Gastroesophageal sphincter (tissue), 4 donors: ENCODE measurements at places on chromosomes 2 and 18. TPM values are rescaled to one million over a fixed set of nuclear protein-coding genes. Genes with fewer than 3 reads are reported as not detected.

Gene CPO
- total RNA-seq, result 1.9 TPM

GRCh38 chr2:234571620-234572407, 74.9 kb upstream of the ARL4C start:
- no peak for ATAC-seq

DNA sequence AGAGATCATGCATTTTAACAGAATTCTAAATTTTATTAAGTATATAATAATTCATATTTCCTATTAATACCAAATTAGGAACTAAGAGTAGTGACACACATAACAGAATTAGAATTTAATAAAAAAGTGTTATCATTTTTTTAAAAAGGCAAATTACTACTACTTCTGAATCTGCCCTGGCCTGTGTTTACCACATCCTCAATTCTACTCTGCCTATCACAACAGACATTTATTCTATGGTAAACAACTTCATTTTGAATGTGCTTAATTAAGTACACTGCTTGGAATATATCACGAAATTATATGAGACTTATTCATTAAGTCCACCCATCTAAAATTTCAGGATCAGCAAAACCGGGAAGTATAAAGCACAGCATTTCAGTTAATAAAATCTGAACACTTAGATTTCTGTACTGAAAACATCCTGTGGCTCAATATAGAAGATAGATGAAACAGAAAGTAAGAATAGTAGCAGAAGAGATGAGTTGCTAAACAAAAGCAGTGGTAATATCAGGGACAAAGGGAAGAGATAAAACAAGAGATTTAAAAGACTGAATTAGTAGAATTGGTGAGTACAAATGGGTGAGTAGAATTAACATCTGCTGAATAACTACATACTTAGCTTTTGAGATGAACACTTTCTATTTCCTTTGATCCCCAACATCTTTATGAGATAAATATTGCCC, 3.7 kb downstream of the SMC6 start:
- no peak for ATAC-seq

GRCh38 chr2:48749291-48750127, 6.0 kb downstream of the LHCGR start:
- ATAC-seq, result no peak

- no peak for ATAC-seq
These were observed 219.2 kb upstream of the RGPD4 start for GRCh38 chr2:107607473-107607872.
